ENCODE measurements at places on chromosomes 3 and 15. TPM values are rescaled to one million over a fixed set of nuclear protein-coding genes. Genes with fewer than 3 reads are reported as not detected.

The LRTM1 gene
- not detected for total RNA-seq

The P2RY14 gene
- not detected for total RNA-seq

The IP6K2 gene
- 44.9 TPM for total RNA-seq

The CCDC80 gene
- 657 TPM for total RNA-seq

The GOLGA8J gene
- 0.29 TPM for total RNA-seq

The CLDN16 gene
- under 0.01 TPM for total RNA-seq

The P2RY13 gene
- not detected for total RNA-seq

The ST6GAL1 gene
- 8.0 TPM for total RNA-seq

The CLRN1 gene
- total RNA-seq = not detected

The TEX264 gene
- total RNA-seq = 55.4 TPM

The REC114 gene
- total RNA-seq = not detected

The CPEB1 gene
- total RNA-seq = 29.2 TPM

The KBTBD12 gene
- total RNA-seq = not detected

The IL20RB gene
- 1.8 TPM for total RNA-seq

The PDZRN3 gene
- total RNA-seq = 18.3 TPM

The LSAMP gene
- total RNA-seq = 3.3 TPM

The CPLX3 gene
- total RNA-seq = not detected

The PSTPIP1 gene
- not detected for total RNA-seq

The CSPG5 gene
- under 0.01 TPM for total RNA-seq

The SMC4 gene
- 44.2 TPM for total RNA-seq

Measured in osteoblast (primary cell).